Dermis lymphatic vessel endothelial cell (primary cell): ENCODE measurements at places on chromosomes 3 and 15. TPM values are rescaled to one million over a fixed set of nuclear protein-coding genes. Genes with fewer than 3 reads are reported as not detected.

The SERINC4 gene
- 0.11 TPM in 1 of 2 replicates, not detected in the other for total RNA-seq

The RBPMS2 gene
- 0.09 and 0.11 TPM in 2 replicates for total RNA-seq

The P3H2 gene
- total RNA-seq = 15.8 and 20.6 TPM in 2 replicates

The CTXN2 gene
- not detected in 2 replicates for total RNA-seq

The NEK10 gene
- 0.65 and 1.4 TPM in 2 replicates for total RNA-seq

The CCDC39 gene
- total RNA-seq = under 0.01 TPM in 1 of 2 replicates, not detected in the other

The CTXND1 gene
- not detected in 2 replicates for total RNA-seq

The ADAMTS17 gene
- total RNA-seq = 0.17 and 0.33 TPM in 2 replicates

The SLC24A5 gene
- not detected in 2 replicates for total RNA-seq

The NR2F2 gene
- 18.1 and 35.1 TPM in 2 replicates for total RNA-seq

The GOLGA8R gene
- 0.33 and 0.60 TPM in 2 replicates for total RNA-seq

The FGD5 gene
- 110 and 111 TPM in 2 replicates for total RNA-seq

The CEP19 gene
- 8.5 and 10.6 TPM in 2 replicates for total RNA-seq

The MUC4 gene
- total RNA-seq = not detected in 2 replicates

The TMEM212 gene
- total RNA-seq = not detected in 2 replicates

The CELF6 gene
- total RNA-seq = 0.11 and 0.17 TPM in 2 replicates

The GOLGA6D gene
- under 0.01 TPM in 1 of 2 replicates, not detected in the other for total RNA-seq

The GPR156 gene
- total RNA-seq = under 0.01 TPM in 2 replicates

The CHSY1 gene
- 27.3 and 32.8 TPM in 2 replicates for total RNA-seq

The RFT1 gene
- 11.8 and 16.8 TPM in 2 replicates for total RNA-seq

The CHRD gene
- 0.43 and 0.69 TPM in 2 replicates for total RNA-seq

The GRK7 gene
- total RNA-seq = not detected in 2 replicates

The PP2D1 gene
- total RNA-seq = not detected in 2 replicates

The GOLGA6B gene
- total RNA-seq = not detected in 2 replicates

The WDR76 gene
- total RNA-seq = 3.9 and 4.1 TPM in 2 replicates

The CSPG5 gene
- total RNA-seq = 0.11 and 0.26 TPM in 2 replicates

The C2CD4A gene
- total RNA-seq = 1.4 and 2.3 TPM in 2 replicates

The RBMS3 gene
- total RNA-seq = 33.1 and 37.3 TPM in 2 replicates

The OXSM gene
- 9.0 and 10.3 TPM in 2 replicates for total RNA-seq

The MORC1 gene
- total RNA-seq = not detected in 2 replicates

The LRRC2 gene
- total RNA-seq = under 0.01 and 0.17 TPM in 2 replicates

The HESX1 gene
- 0.33 and 0.60 TPM in 2 replicates for total RNA-seq

The CLDN16 gene
- total RNA-seq = under 0.01 TPM in 1 of 2 replicates, not detected in the other

The PPM1L gene
- total RNA-seq = 0.98 and 1.5 TPM in 2 replicates

The CLEC3B gene
- 0.43 and 0.65 TPM in 2 replicates for total RNA-seq

The P2RY1 gene
- 1.1 and 2.9 TPM in 2 replicates for total RNA-seq

The TM4SF4 gene
- 0.11 and 0.34 TPM in 2 replicates for total RNA-seq

The ZSCAN29 gene
- total RNA-seq = 19.7 and 20.2 TPM in 2 replicates

The TUSC7 gene
- total RNA-seq = not detected in 2 replicates

The PLCL2 gene
- 13.7 and 15.0 TPM in 2 replicates for total RNA-seq

The LIPH gene
- total RNA-seq = under 0.01 and 0.11 TPM in 2 replicates

The MAGEF1 gene
- 10.7 and 11.7 TPM in 2 replicates for total RNA-seq

The DNAJA4 gene
- 0.86 and 1.3 TPM in 2 replicates for total RNA-seq
